ENCODE measurements at places on chromosomes 7 and 10. TPM values are rescaled to one million over a fixed set of nuclear protein-coding genes. Genes with fewer than 3 reads are reported as not detected.
A peak's percentile ranks its signal among the peaks of the same experiment; 100 is the strongest.

The CDNF gene
- 3.4 TPM for total RNA-seq

The CXCL12 gene
- total RNA-seq = 149 TPM

The EIF3A gene
- total RNA-seq = 70.8 TPM

The SRRT gene
- total RNA-seq = 109 TPM

The SLC26A4 gene
- 0.81 TPM for total RNA-seq

The LIPM gene
- not detected for total RNA-seq

The MINDY4 gene
- total RNA-seq = 44.0 TPM

DNA sequence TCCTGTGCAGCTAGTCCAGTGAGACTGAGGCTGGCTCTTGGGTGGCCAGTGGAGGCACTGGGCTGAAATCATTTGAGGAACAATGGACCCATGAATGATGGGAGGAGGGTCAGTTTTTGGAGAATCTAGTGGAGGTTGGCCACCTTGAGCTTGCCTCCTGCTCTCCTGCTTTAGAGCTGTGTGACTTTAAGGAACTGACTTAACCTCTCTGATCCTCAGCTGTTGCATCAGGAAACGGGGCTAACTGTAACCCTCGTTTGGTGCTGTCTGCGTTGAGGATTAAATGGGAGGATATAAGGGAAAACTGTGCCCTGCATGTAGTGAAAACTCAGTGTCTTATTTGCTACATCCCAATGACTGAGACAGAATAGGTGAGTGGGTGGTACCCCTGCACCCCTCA is 115.4 kb upstream of the PPIF start:
- H3K27me3 ChIP-seq = no peaks in the 10 kb centered on the region
- no peaks in the 10 kb centered on the region for H3K36me3 ChIP-seq
- DNase-seq = no peak
- H3K4me3 ChIP-seq = no peak overlapping the region
- H3K27ac ChIP-seq = no peak overlapping the region

DNA sequence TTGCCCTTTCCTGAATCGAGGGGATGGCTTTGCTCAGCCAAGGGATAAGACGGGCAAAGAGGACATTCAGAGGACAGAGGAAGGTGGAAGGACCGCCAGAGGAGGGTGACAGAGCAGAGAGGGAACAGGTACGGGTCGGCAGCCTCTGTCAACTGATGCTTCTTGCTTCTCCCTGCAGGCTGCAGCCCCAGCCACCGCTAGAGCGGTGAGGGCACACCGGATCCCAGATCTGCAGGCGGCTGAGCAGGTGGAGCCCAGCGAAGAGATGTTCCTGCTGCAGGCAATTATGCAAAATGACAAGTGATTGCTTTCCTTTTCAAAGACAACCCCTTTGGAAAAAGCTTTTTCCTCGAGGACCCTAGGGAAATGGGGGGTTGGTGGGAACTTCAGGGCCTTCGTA is 181.9 kb upstream of the ANKRD30A start:
- H3K4me3 ChIP-seq = no peak overlapping the region
- H3K4me1 ChIP-seq = no peaks in the 10 kb centered on the region
- H3K36me3 ChIP-seq = no peaks in the 10 kb centered on the region
- no peaks in the 10 kb centered on the region for H3K27me3 ChIP-seq
- no peak overlapping the region for H3K27ac ChIP-seq

- peak; percentile 5 for DNase-seq
- H3K27me3 ChIP-seq = no peaks in the 10 kb centered on the region
- no peaks in the 10 kb centered on the region for H3K36me3 ChIP-seq
- H3K27ac ChIP-seq = no peak overlapping the region
- no peak overlapping the region for H3K4me3 ChIP-seq
- no peaks in the 10 kb centered on the region for H3K4me1 ChIP-seq
Observed at GRCh38 chr7:112495810-112496462, 15.1 kb downstream of the LSMEM1 start.

GRCh38 chr7:54858008-54858692 is 99.1 kb upstream of the SEC61G start:
- H3K27me3 ChIP-seq = no peaks in the 10 kb centered on the region
- no peaks in the 10 kb centered on the region for H3K4me1 ChIP-seq
- H3K4me3 ChIP-seq = no peak overlapping the region
- DNase-seq = no peak

GRCh38 chr7:22980422-22980821 is 33.5 kb downstream of the HYCC1 start:
- H3K36me3 ChIP-seq = peaks cover 4% of the 10 kb centered on the region
- H3K4me1 ChIP-seq = peaks cover 9% of the 10 kb centered on the region
- H3K4me3 ChIP-seq = peak overlapping the region; percentile 23
- H3K27me3 ChIP-seq = no peaks in the 10 kb centered on the region

GRCh38 chr10:112783351-112784021 is 166.6 kb upstream of the TCF7L2 start:
- no peaks in the 10 kb centered on the region for H3K4me1 ChIP-seq
- no peaks in the 10 kb centered on the region for H3K27me3 ChIP-seq
- no peaks in the 10 kb centered on the region for H3K36me3 ChIP-seq
- no peak overlapping the region for H3K27ac ChIP-seq
- no peak overlapping the region for H3K4me3 ChIP-seq
- no peak for DNase-seq

DNA sequence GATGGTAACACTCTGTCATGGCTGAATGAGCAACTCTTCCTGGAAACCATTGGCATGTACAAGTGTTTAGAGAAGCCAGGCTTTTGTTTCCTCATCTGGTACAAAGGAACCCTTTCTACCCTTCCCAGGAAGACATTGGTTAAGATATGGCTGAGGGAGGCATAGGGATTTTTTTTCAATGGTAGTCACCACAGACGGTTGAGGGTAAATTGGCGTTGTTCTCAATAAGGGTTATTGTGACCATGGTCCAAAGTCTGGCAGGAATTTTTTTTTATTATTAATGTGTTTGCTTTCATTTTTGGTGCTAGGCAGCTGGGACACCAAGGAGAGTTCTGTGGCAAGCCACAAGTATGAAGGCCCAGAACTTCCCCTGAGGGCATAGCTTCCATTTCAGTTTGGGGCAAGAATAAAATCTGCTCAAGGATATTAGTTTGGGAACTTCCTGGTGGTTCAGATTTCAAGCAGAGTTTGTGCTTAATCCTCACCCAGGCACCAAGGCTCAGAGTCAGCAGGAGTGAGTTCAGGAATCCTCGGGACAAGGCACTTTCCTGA is at the start of gene PLEKHS1:
Gene PLEKHS1, plus strand, starts transcription at position 502 of the 552 bp plus-strand sequence. CDS start 3,596 bp downstream, outside the sequence.
- H3K27me3 ChIP-seq = no peaks in the 10 kb centered on the region
- no peaks in the 10 kb centered on the region for H3K36me3 ChIP-seq
- H3K4me3 ChIP-seq = no peak within 1 kb of the TSS
- DNase-seq = no peak

GRCh38 chr7:31432836-31433340 is 81.0 kb upstream of the ITPRID1 start:
- no peak for DNase-seq
- H3K4me1 ChIP-seq = no peaks in the 10 kb centered on the region
- no peaks in the 10 kb centered on the region for H3K27me3 ChIP-seq

DNA sequence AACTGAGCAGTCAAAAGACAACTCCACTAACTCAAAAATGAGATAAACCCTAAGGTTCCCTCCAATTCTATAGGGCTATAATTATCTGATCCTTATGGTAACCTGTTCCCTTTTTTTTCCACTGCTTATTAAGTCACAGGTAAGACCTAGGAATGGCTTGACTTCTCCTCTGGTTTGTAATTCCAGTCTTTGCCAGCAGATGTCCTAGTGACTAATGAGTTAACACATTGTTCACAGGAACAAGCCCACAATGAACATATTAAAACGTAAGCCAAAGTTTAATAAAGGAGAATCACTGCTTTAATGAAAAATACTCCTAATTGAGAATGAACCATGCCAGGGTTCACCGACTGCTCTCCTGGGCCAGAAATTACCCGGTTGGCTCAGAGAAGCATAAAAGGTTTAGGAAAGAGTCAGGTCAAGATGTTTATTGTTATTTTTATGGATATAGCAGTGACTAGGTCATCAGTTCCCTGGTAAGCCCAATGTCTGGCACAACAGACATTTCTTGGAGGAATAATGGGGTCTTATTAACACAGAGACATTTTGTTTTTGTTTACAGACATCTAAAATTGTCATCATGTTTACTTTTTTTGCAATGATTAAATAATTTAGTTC is 120.1 kb downstream of the ELAPOR2 start:
- H3K4me3 ChIP-seq = no peak overlapping the region
- H3K36me3 ChIP-seq = no peaks in the 10 kb centered on the region
- no peaks in the 10 kb centered on the region for H3K4me1 ChIP-seq
- no peak for DNase-seq
- no peaks in the 10 kb centered on the region for H3K27me3 ChIP-seq
- H3K27ac ChIP-seq = no peak overlapping the region

GRCh38 chr10:15168291-15168785 is at the start of gene NMT2:
Gene NMT2 (minus strand): TSS chr10:15168693. CDS start chr10:15168612, 81 bp downstream.
- peaks cover 33% of the 10 kb centered on the region for H3K4me1 ChIP-seq
- no peaks in the 10 kb centered on the region for H3K36me3 ChIP-seq

GRCh38 chr10:14468726-14469125 is 138.0 kb upstream of the FRMD4A start:
- no peak for DNase-seq
- H3K27me3 ChIP-seq = no peaks in the 10 kb centered on the region
- H3K4me1 ChIP-seq = peaks cover 15% of the 10 kb centered on the region
- H3K4me3 ChIP-seq = no peak overlapping the region

GRCh38 chr7:85829817-85830432 is 643.1 kb upstream of the SEMA3D start:
- no peak overlapping the region for H3K27ac ChIP-seq
- no peaks in the 10 kb centered on the region for H3K27me3 ChIP-seq
- no peak overlapping the region for H3K4me3 ChIP-seq
- H3K4me1 ChIP-seq = no peaks in the 10 kb centered on the region
- no peaks in the 10 kb centered on the region for H3K36me3 ChIP-seq

DNA sequence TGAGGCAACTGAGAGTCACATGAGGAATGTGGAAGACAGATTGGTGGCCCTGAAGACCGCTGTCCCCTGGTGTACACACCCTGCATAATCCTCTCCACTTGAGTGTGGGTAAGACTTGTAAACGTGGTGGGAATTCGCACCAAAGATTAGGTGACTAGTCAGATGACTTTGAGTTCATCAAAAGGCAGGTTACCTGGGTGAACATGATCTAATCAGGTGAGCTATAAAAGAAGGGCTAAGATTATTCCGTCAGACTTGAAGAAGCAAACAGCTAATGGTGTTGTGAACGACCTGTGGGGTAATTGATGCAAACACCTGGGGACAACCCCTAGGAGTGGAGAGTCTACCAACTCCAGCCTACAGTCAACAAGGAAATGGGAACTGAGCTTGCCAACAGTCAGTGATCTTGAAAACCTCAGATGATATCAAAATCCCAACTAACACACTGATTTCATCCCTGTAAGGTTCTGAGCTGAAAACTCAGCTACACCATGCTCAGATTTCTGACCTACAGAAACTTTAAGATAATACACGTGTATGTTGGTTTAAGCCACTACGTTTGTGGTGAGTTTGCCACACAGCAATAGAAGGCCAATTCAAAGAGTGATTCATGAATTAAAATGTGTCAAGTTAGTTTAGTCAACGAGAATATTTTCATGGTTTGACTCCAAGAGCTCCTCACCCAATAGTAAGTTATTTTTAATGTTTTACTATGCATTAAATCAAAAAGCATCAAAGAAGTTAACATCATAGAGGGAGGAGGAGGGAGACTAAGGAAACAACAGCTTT is 16.7 kb downstream of the PRTFDC1 start:
- no peaks in the 10 kb centered on the region for H3K36me3 ChIP-seq
- no peaks in the 10 kb centered on the region for H3K27me3 ChIP-seq
- H3K4me3 ChIP-seq = no peak overlapping the region

- DNase-seq = no peak
- no peak overlapping the region for H3K27ac ChIP-seq
- H3K36me3 ChIP-seq = no peaks in the 10 kb centered on the region
- H3K27me3 ChIP-seq = no peaks in the 10 kb centered on the region
- no peak overlapping the region for H3K4me3 ChIP-seq
Observed at GRCh38 chr7:29401769-29402168, 161.9 kb upstream of the PRR15 start.

DNA sequence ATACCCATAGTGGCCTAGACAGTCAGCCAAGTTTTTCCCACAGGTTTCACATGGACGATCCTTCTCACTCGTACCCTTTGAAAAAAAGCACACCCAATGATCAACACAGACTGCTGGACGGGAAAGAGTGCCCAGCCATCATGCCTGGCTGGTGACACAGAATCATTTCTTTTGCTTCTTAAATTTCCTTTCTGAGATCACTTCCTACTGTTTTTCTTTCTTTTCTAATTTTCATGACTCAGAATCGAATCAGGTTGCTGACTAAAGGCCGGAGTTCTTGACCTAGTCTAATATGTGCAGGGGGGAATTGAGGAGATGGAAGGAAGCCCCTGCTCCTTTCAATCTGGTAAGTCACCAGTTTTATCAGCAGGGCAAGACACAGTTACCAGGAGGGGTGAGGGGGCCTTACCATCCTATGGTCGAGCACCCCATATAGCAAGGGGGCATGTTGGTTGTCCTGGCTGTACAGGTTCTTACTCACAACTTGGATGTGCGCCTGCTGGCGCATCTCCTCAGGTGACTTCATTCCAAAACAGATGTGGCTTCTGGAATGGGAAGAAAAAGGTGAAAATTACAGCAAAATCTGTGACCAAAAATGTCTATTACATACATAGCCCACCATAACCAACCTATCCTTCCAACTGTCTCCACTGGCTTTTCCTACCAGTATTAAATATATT is 3.5 kb downstream of the POLR3A start:
- no peak overlapping the region for H3K4me3 ChIP-seq
- no peaks in the 10 kb centered on the region for H3K27me3 ChIP-seq
- no peak overlapping the region for H3K27ac ChIP-seq
- H3K36me3 ChIP-seq = peaks cover 47% of the 10 kb centered on the region

DNA sequence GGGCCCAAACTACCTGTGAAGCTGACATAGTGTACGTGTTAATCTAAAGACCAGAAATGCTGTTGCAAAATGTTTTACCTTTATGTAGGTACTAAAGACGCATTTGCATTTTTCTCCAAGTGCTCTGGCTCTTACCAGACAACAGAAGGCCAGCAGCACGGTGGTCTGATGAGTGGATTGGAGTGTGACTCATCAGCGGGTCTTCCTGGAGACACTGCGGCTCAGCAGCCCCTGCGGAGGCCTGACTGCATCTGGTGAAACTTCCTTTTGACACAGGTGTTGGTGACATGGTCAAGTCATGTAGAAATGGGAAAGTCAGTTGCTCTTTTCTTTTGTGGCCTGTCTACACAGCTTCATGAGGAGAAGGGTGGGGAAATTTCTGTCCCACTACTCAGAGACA is 723.6 kb downstream of the INHBA start:
- no peak for DNase-seq
- H3K27ac ChIP-seq = no peak overlapping the region
- no peaks in the 10 kb centered on the region for H3K36me3 ChIP-seq
- H3K4me1 ChIP-seq = no peaks in the 10 kb centered on the region
- no peak overlapping the region for H3K4me3 ChIP-seq

DNA sequence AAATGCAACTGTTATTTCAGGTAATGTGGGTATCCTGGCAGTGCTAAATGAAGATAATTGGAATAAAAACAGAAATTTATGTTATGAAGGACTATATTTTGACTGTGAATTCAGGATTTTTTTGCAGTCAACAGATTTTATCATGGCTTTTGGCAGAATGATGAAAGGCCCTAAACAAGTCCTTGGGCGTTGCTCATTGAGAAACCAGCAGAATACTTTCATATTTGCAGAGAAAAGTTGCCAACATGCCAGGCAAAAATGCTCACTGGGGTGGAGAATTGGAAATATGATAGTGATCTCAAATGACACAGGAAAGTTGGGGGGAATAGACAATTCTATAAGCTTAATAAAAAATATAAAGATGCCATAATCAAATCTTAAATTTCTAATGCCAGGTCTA is 121.1 kb downstream of the GPR85 start:
- DNase-seq = no peak
- H3K4me3 ChIP-seq = no peak overlapping the region
- no peaks in the 10 kb centered on the region for H3K36me3 ChIP-seq
- no peaks in the 10 kb centered on the region for H3K27me3 ChIP-seq
- H3K4me1 ChIP-seq = no peaks in the 10 kb centered on the region
